ENCODE measurements at places on chromosomes 11 and 22.

GRCh38 chr11:11374358-11375148 lies 21.5 kb upstream of the CSNK2A3 start:
- no peak for DNase-seq

DNA sequence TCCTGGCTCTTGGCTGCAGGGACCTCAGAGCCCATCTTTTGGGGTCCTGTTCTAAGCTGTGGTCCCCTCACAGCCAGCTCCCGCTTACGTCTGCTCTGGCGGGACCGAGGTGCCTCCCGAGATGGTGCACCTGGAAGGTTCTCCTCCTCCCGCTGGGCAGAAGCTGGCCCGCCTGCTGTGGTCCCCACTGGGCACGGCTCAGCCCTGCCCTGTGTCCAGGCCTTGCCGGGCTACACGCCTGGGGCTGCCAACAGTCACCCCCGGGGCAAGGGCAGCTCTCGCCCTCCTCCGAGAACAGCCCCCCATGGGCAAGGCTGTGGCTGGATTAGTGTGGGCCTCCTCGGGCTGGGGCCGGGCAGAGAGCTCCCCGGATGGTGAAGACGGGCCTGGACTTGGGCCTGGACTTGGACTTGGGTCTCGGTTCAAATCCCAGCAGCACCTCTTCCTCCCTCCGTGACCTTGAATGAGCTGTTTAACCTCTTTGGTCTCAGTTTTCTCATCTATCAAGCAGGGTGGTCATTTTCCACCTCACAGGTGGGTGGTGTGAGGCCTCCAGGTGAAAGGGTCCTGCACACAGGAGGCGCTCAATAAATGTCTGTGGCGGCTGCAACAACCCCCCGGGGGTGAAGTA lies 998 bp downstream of the BAIAP2L2 start:
- DNase-seq, result peak; percentile 31

GRCh38 chr11:120284272-120284671 lies 40.8 kb upstream of the TLCD5 start:
- no peak for DNase-seq

DNA sequence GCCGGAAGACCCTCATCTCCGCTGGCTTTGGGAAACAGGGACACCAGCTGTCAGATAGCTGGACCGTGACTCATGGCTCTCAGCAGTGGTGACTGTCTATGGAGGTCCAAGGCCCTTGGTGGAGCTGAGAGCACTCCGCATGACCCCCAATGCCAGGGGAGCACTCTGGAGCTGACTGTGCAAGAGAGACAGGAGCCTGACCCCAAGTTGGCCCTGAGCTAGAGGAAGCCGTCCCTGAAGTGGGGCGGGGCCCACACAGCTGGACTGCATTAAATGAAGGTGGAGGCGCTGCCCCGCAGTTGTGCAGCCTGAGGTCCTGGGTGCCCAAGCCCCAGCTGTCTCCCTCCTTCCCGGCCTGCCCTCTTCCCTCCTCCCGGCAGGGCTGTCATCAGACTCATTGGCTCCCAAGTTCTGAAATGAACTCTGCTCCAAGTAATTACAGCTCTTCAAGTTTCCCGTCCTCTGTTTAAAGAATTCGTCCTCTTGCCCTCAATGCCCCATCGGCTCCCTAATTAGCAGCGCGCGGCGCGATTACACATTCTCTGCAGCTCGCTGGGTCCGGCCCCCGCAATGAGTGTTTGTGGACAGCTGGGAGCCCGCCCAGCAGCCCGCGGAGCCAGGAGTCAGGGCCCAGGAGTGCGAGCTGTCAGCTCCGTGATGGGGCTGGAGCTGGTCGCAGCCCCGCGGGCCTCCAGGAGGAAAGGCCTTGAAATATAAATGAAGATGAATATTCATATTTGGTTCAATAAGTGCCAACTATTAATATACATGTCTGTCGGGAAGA lies 93.2 kb upstream of the LMO1 start:
- peak; percentile 67 for DNase-seq

GRCh38 chr11:80831374-80831773 lies 1390.5 kb upstream of the TENM4 start:
- no peak for DNase-seq

DNA sequence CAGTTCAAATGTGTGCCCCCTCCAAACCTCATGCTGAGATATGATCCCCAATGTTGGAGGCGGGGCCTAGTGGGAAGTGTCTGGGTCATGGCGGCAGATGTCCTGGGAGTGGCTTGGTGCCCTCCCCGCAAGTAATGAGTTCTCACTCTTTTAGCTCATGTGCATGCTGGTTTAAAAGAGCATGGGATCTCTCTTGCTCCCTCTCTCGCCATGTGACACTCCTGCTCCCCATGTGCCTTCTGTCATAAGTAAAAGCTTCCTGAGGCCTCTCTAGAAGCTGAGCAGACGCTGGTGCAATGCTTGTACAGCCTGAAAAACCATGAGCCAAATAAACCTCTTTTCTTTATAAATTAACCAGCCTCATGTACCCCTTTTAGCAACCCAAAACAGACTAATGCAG lies 98.8 kb downstream of the SGSM3 start:
- no peak for DNase-seq
